ENCODE measurements at places on chromosomes 5 and 9.

GRCh38 chr9:109231593-109231992 is 64.5 kb upstream of the FRRS1L start:
- DNase-seq, result no peak

GRCh38 chr9:108134486-108135128 is 645.0 kb upstream of the KLF4 start:
- no peak for DNase-seq

DNA sequence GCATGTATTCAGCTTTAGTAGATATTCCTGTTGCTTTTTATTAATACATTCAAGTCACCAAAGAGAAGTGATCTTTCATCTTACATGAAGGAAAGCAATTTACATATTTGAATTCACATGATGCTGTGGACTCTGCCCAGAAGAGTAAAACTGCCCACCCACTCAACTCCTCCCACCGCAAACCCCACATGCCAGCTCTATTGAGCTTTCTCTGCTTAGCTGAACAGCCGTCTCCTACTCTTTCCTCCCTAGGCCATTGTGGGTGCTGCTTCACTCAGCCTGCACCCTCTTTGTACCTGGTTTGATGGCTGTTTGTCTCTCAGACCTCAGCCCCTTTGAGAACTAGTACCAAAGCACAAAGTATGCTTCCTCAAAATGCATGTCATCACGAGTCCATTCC is 48.4 kb upstream of the MAP3K1 start:
- DNase-seq, result no peak

DNA sequence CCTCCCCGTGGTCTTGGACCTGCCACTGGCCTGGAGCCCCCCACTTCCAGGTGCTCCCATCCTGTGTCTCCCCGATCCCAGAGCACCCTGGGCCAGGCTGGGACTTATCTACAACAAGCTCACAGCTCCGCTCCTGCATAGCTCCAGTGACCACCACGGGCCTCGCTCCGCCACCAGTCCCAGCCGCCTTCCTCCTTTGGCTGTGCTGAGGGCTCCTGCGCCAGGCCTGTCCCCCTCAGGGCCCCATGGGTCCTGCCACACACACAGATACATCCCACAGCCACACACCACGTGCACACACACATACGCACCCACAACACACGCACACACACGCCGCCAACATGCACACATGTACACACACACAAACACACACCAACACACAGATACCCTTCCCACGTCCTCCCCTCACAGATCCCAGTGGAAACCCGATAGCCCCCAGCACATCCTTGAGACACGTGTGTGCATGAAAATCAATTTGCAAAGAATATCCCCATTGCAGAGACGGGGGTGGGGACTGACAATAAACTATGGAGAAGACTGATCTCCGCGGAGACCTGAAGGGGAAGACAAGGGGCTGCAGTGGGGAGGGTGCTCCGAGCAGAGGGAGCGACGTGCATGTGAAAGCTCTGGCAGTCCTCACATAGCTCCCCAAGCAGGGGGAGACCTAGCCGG is 18.5 kb upstream of the LAMC3 start:
- no peak for DNase-seq

DNA sequence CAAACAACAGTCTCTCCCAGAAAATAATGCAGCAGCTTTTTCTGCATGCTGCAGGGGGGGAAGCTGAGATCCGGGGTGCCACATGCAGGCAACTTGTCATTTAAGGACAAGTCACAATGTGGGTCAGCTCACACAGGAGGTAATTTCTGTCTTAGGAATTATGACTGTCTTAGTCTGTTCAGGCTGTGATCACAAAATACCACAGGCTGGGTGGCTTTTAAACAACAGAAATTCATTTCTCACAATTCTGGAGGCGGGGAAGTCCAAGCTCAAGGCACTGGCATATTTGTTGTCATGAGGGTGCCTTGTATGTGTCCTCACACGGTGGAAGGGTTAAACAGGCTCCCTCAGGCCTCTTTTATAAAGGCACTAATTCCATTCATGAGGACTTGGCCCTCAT is 127.7 kb downstream of the DIRAS2 start:
- DNase-seq, result no peak

DNA sequence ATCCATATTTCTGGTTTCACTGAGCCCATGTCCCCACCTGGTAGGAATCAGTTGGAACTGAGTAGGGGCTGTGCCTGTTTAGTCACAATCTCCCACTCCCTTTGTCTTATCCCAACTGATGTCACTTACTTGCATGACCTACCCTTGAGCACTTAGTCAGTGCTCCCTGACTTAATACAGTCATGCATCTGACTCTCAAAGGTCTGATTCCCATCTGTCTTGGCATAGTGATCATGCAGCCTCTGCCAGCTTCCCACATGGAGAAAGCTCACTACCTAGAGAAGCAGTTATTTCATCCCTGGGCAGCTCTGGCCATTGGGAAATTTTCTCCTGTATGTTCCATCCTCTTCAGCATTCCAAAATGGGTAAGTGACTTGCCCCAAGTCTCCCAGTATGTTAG is 24.8 kb downstream of the ABLIM3 start:
- peak; percentile 89 for DNase-seq

GRCh38 chr5:16687898-16688297 is 71.1 kb upstream of the RETREG1 start:
- DNase-seq, result no peak

GRCh38 chr5:149037817-149038216 is 25.0 kb downstream of the SH3TC2 start:
- no peak for DNase-seq

GRCh38 chr5:55714339-55714738 is 2.2 kb upstream of the SLC38A9 start:
- DNase-seq, result no peak

- DNase-seq, result peak; percentile 20
Measured at GRCh38 chr9:107465467-107466451, 23.8 kb downstream of the KLF4 start.

- no peak for DNase-seq
Measured at GRCh38 chr5:149707097-149707496, 23.0 kb upstream of the PPARGC1B start.

- DNase-seq, result no peak
Measured at GRCh38 chr5:10892147-10892910, 131.3 kb upstream of the DAP start.

- DNase-seq, result no peak
Measured at GRCh38 chr5:125793470-125793869, 629.7 kb upstream of the GRAMD2B start.

- DNase-seq, result no peak
Measured at GRCh38 chr5:9859808-9860207, 229.7 kb upstream of the TAS2R1 start.

- DNase-seq, result no peak
Measured at GRCh38 chr9:22117511-22118384, 108.6 kb upstream of the CDKN2B start.

DNA sequence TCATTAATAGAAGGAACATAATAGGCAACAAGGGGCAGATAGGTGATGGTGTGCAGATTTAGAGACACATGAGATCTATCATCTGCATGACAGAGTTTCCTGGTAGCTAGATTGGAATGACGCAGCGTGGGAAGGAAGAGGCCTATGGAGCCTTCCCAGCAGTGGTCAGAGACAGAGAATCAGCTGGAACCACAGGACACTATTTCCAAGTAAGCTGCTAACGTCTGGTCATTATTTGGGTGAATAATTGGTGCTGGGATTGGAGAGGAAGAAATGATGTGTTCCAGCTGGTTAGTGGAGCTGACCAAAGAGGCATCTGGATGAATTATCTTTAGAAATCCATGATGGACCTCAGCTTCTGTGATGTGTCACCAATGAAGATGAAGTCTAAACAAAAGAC is 91.2 kb upstream of the PRR16 start:
- DNase-seq, result no peak

- peak; percentile 25 for DNase-seq
Measured at GRCh38 chr5:56164376-56164775, 68.8 kb downstream of the ANKRD55 start.

DNA sequence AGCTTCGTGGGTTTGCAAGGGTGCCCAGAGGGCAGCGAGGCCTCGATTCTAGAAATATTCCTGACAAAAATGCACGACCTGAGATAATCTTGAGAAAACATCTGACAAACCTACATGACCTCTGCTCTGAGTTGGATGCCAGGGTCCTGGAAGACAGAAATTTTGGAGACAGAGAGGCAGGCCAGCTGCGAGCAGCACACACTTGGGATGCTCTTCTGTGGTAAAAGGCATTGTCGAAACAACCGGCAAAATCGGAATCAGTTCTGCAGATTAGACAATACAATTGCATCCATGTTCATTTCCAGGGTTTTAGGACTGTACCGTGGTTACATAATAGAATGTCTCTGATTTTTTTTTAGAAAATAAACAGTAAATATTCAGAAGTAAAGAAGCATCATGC is 74.2 kb downstream of the GADD45G start:
- no peak for DNase-seq

DNA sequence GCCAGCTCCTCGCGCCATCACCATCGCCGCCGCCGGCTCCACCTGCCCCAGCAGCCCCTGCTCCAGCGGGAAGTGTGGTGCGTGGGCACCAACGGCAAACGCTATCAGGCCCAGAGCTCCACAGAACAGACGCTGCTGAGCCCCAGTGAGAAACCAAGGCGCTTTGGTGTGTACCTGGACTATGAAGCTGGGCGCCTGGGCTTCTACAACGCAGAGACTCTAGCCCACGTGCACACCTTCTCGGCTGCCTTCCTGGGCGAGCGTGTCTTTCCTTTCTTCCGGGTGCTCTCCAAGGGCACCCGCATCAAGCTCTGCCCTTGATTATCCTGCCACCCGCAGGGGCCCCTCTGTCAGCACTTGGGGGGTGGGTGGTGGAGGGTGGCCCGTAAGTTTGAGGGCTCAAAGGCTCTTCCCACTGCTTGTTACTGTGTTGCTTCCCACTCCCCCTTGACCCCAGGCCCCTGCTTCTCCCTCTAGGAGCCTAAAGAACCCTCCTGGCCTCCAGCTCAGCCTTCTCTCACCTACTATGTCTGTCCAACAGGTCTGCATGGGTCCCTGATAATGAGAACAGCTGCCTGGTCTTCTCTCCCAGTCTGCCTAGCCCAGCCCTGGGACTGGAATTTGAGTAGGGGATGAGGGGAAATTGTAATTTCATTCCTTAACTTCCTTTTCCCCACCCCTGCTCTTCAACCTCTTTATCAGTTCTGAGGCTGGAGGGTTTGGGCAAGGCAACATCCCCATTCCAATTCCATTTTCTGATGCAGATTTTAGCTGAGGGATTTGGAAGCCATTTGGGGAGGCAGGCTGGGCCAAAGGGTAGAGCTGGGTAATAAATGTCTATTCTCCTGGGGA is 9.0 kb downstream of the RACK1 start:
- DNase-seq, result peak; percentile 57

- DNase-seq, result no peak
Measured at GRCh38 chr5:82728926-82729702, 348.1 kb downstream of the TMEM167A start.

DNA sequence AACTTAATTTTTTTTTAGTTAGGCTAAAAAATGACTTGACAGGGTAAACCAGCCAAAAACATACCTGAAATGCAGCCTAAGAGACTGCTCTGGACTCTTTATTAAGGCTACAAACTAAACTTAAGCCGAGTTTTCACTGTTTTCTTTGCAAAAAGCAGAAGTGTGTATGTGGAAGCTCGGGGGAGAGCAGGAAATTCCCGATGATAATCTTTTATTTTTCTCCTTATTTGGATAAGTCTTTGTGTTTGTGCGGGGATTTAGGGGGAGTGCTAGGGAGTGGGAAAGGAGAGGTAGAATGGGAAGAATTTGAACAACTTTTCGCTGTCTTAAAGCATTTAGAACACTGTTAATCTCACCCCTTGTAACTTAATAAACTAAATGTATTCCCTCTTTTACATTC is 30.7 kb upstream of the GPR21 start:
- no peak for DNase-seq

- DNase-seq, result peak; percentile 22
Measured at GRCh38 chr5:168747987-168748777, 169.0 kb upstream of the PANK3 start.

DNA sequence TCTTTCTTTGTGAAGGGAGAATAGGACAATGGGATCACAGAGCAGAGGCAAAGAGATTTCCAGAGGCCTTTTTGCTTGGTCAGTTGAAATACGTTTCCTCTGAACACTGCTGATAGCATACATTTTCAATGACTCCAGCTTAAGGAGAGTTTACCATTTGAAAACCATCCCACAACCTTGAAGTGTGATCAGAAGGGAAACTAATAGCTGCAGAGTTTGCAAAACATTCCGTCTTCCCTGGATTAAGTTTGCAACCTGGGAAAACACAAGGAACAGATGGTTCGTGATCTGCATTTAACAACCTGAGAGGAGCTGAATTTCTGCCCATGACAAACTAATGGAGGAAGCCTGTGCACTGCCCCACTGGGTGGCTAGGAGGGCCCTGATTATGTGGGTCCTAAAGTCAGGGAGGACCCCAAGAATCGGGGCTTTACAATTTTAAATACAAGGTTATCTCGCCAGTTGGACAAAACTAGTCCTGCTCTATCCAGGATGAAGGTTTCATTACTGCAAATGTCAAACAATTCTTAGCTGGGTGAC is 35.6 kb downstream of the MTX3 start:
- no peak for DNase-seq

DNA sequence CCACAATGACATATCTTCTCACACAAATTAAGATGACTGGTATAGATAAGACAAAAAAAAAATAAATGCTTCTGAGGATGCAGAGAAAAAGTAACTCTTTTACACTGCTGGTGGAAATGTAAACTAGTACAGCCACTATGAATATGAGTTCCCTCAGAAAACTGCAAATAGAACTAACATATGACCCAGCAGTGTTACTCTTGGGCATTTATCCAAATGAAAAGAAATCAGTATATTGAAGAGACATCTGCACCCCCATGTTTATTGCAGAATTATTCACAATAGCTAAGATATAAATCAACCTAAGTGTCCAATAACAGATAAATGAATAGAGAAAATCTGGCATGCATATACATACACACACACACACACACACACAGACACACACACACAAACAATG is 83.0 kb upstream of the FAM174A start:
- no peak for DNase-seq

DNA sequence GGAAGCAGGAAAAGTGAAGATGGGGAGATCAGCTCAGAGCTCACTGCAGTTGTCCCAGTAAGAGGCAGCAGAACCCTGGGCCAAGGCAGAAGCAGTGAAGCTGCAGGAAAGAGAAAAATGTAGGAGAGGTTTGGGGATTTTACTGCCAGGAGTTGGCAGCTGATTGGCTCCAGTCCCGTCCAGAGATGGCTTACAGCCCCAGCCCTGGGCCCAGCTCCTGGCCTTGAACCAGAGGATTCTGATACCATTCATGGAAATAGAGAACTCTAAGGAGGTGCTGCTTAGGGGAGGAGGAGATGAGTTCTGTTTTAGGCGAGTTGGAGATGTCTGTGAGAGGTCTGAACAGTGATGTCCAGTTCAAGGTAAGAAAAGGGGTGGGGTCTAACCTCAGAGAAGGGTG is 4.6 kb downstream of the MORN5 start:
- no peak for DNase-seq

- no peak for DNase-seq
Measured at GRCh38 chr9:113528088-113528487, 64.6 kb downstream of the RGS3 start.

- DNase-seq, result no peak
Measured at GRCh38 chr9:104934691-104935500, 6.9 kb upstream of the ABCA1 start.

GRCh38 chr5:20605732-20606525 is 617.9 kb upstream of the CDH18 start:
- no peak for DNase-seq

GRCh38 chr9:70217029-70217428 is 41.7 kb upstream of the SMC5 start:
- no peak for DNase-seq

All from cerebellar cortex (tissue), 1 donor.